Activated CD8-positive, alpha-beta memory T cell treated with anti-CD3 and anti-CD28 coated beads, Interleukin-2, amount 10 ng/mL, durations not matched to agents 7 days and 5 days (primary cell): ENCODE measurements at places on chromosomes 7 and 10.

GRCh38 chr7:24656608-24657007 is 83.4 kb downstream of the PALS2 start:
- no peak for DNase-seq

GRCh38 chr7:493661-494251 is 25.9 kb downstream of the PDGFA start:
- DNase-seq = no peak

- DNase-seq = peak; percentile 79
These were observed at the start of gene RP9 for GRCh38 chr7:33109005-33109757. RP9 (minus strand) TSS chr7:33109404; CDS start chr7:33109372, 32 bp downstream.

- DNase-seq = no peak
These were observed 164.5 kb upstream of the SMIM30 start for GRCh38 chr7:113282875-113283274.

DNA sequence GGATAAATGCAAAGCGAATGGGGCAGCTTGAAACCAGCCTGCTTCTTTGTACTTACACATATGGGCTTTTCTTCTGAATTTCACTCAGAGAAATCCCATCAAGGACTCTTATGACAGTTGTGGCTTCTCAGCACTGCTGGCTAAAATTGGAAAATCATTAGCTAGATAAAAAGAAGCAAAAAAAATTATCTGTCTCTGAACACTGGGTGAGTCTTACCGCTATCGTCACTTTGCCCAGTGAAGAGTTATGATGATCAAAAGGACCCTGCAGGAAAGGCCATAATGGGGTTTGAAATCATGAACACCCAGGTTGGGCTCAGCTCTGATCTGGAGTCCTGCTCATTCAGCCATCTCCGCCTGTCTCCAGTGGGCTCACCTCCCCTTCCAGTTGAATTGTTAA is 34.3 kb downstream of the AOAH start:
- DNase-seq = no peak

- peak; percentile 29 for DNase-seq
These were observed 34.8 kb downstream of the CDH23 start for GRCh38 chr10:71431239-71432100.

GRCh38 chr7:133746847-133747246 is 380.3 kb upstream of the LRGUK start:
- no peak for DNase-seq

- DNase-seq = no peak
These were observed 10.2 kb downstream of the ZRANB1 start for GRCh38 chr10:124952123-124952522.

DNA sequence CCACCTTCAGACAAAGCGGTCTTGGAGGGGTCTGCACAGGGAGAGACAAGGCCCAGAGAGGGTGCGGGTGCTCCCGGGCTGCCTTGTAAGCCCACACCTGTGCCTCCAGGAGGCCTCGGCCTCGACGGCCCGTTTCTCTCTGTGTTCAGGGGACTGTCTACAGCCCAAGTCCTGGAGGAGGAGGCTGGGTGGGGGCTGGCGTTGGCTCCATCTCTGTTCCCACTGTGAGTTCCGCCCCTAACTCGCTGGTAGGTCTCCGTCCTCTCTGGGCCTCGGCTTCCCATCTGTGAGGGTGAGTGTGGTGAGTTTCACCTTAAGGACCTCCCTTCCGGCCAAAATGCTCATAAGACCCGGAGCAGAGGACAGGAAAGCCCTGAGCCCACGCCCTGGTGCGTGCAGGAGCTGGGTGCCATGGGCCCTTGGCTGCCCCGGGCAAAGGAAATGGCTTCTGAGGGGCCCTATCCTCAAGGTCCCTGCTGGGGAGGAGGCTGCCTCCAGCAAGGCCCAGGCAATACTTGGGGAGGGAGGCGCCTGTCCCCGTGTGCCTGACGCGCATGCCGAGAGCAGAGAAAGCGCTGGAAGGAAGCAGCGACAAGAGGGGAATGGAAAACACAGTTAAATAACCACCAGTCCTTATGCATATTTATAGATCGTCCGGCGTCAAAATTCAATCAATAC is 276.8 kb downstream of the ELFN1 start:
- no peak for DNase-seq

- no peak for DNase-seq
These were observed 100.2 kb downstream of the ACTR3B start for GRCh38 chr7:152859781-152860191.

DNA sequence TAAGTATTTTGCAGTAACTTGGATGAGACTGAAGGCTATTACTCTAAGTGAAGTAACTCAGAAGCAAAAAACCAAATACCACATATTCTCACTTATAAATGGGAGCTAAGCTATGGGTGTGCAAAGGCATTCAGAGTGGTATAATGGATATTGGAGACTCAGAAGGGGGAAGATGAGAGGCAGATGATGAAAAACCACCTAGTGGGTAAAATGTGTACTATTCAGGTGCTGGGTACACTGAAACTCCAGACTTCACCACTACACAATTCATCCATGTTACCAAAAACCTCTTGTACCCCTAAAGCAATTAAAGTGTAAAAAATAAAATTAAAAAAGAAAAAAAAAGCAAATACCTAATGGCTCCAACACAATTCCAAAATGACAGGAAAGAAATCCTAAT is 351.7 kb downstream of the NXPH1 start:
- no peak for DNase-seq

- DNase-seq = no peak
These were observed 15.3 kb downstream of the ECHDC3 start for GRCh38 chr10:11757454-11757820.

- DNase-seq = no peak
These were observed 60.3 kb downstream of the TBXAS1 start for GRCh38 chr7:139889186-139889871.

DNA sequence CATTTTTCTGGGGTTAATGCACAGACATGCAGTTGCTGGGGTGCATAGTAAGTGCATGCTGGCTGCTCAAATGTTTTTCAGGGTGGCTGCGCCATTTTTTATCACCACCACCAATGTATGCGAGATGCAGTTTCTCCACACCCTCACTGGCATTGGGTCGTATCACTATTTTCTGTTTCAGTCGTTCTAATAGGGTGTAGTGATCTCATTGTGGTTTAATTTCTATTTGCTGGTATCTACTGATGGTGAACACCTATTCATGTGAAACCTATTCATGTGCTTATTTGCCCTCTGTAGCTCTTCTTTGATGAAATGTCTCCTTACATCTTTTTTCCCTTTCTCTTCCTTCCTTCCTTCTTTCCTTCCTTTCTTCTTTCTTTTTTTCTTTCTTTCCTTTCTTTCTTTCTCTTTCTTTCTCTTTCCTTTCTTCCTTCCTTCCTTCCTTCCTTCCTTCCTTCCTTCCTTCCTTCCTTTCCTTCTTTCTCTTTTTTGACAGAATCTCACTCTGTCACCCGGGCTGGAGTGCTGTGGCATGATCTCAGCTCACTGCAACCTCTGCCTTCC is 84.3 kb downstream of the ELFN1 start:
- DNase-seq = no peak

DNA sequence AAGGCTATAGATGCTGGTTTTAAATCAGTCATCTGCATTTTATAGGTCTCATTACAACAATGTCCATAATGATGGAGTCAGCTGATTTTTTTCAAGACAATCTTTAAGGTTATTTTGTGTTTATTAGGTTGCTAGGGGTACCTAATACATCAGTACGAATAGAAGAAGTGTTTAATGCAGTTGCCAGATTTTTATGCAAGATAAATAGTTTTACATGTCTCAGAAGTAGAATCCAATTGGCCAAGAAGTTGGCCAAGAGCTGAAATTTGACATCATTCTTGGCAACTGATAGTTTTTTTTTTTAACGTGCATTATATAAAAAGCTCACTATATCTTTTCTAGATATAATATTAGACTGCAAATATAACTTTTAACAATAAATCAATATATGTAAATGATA is 208.5 kb downstream of the TRIL start:
- no peak for DNase-seq

DNA sequence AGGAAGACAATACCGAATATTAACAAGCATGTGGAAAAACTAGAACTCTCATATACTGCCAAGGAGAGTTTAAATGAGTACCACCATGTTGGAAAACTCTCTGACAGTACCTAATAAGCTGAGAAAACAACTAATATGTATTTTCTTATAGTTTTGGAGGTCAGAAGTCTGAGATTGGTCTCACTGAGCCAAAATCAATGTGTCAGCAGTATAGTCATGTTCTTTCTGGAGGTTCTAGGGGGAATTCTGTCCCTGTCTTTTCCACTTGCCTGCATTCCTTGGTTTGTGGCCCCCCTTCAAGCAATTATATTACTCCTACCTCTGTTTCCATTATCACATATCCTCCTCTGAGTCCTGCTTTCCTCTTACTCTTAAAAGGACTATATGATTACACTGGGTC is 144.6 kb downstream of the HBP1 start:
- no peak for DNase-seq

- DNase-seq = no peak
These were observed 47.0 kb upstream of the ELMO1 start for GRCh38 chr7:37495574-37496184.

GRCh38 chr10:95837783-95838182 is 70.0 kb upstream of the CC2D2B start:
- DNase-seq = no peak

DNA sequence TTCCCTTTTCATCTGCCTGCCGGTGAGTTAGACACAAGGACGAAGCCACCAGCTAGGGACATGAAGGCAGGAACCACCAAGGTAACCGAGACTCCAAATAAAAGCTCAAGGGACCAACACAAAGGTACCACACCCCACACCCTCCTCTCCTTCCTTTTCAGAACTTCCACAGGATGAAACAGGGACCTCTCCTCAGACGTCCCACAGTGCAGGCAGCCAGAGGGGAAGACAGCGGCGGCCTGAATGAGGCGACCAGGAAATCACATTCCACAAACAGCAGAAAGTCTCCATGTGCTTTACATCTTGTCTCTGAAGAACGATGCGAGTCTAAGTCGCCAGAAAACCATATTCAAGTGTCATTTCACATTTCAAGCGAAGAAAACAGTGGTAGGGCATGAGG is 97.8 kb downstream of the DIP2C start:
- DNase-seq = no peak

DNA sequence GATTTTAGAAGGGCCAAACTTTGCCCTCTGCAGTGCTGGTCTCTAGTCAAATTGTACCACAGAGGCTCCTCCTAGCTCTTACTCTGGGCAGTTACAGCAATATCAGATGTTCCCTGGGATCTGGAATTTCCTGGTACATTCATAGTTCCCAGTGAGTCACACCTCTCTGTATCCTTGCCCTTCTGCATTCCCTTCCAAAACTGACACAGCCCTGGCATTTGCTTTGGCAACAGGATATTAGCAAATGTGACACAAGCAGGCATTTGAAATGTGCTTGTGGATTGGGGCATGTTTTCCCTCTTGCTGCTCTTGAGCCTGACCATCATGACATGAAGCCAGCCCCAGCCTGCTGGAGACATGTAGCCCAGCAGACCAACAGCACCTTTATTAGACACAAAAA is 284.7 kb upstream of the AKR1E2 start:
- DNase-seq = no peak

DNA sequence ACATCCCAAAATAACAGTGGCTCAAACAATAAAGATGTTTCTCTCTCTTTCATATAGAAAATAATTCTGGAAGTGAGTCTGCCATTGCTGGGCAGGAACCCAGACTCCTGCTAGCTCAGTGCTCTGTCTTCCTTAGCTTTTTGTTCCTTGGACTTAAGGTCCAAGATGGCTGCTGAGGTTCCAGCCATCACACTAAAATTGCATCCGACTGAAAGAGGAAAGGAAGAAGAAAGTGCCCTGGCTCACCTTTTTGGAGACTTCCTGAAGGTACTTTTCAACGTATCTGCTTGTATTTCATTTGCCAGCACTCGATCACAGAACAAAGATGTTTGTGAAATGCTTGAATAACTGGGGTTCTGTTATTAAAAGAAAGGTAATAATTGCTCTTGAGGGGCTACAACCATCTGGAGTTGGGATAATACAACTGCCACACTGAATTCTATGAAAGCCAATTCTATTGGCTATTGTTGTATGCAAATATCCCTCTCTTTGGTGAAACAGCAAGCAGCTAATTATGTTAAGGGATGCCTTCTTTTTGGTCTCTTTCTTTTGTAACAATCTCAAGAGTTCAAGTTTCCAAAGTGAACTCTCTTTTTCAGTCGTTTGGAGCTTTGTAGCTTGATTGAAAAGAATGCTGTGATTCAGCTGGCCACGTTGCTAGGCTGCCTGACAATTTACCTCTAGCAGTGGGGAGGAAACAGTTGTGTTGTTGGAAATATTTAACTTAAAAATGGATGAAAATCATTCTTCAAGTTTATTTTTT is 83.9 kb downstream of the BAMBI start:
- DNase-seq = no peak
